ENCODE measurements at places on chromosomes 2 and 18. TPM values are rescaled to one million over a fixed set of nuclear protein-coding genes. Genes with fewer than 3 reads are reported as not detected.
A peak's percentile ranks its signal among the peaks of the same experiment; 100 is the strongest.

DNA sequence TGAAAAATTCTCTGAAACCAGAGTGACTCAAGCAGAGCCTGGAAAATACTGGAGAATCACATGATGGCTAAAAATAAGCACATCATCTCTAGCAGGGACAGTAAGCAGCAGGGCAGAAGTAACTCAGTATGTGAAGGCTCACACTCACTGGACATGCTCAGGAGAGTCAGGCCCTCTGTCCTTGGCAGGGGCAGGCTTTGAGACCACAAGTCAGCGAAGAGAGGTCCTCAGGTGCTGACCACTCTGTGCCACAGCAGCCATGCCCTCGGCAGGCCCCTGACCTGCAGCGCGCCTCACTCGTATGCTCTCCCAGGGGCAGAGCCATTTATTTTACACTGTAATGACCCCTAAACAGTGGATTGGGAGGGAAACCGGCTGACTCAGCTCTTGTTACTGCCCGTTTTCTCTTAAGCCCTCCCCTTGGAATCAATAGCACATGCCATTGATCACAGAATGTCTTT lies 76.8 kb downstream of the MAPRE2 start:
- DNase-seq: no peak

DNA sequence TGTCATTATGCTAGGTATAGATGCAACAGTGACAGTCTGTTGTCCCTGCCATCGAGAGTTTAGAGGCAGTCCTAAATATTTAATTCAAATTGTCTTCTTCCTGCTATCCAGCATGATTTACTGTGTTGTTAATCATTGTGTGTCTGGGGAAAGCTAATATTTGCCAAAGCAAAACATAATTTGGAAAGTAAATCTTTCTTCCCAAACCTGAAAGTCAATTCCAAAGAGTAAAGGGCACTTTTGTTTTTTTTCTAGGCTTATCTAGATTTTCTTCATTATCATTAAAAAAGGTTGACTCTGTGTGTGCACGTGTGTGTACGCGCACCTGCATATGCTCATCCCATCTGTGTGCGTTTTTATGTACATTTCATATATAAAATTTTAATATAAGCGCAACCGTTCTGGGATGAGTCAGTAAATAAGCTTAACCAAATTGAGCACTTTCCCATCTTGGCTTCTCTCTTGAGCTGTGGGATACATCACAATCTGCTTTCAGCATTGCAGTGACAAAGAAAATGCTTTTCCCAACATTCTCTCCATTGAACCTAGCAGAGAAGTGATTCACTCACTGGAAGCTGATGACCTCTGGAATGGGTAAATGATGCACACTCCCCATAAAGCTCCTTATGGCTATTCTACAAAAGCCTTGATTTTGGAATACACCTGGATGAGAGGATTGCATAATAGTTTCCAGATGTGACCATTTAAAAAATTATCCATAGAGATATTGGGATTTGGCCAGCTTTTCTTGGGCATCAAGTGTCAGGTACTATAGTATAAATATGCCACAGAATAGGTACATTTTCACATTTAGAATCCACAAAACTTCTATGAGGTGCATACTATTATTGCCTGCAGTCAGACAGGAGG lies 488.4 kb downstream of the ADCYAP1 start:
- DNase-seq: no peak

DNA sequence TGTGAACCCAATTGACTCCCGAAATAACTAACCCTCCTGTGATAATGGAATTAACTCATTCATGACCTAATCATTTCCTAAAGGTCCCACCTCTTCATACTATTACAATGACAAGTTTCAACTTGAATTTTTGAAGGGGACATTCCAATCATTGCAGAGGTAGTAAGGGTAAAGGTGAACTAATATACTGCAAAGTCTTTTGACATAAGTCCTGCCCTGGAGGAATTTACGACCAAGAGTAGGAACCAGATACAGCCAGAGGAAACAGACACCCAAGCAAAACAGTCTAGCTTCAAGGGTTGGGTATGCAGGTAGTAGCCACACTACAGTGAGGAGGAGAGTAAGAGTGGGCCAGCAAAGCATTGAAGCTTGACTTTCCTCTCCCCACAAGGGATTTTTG lies 1.2 kb upstream of the SRBD1 start:
- DNase-seq: no peak

- no peak for DNase-seq
These were observed 203.8 kb upstream of the SIX2 start for GRCh38 chr2:45212953-45213635.

DNA sequence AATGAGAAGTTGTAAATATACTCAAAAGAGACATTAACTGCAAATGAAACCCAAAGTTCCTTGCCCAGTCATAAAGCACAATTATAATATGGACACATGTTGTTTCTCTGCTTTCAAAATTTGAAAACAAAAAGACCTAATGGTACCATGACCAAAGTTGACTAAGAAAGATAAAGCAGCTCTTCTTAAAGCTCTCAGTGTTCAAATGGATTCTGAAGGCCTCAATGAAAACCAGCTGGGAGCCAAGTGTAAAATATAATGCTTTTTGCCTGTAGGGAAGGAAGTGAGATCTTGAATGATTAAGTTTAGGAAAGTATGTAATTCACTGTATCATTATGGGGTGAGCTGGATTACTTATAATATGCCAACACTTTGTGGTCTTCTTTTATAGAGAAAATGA lies 178.6 kb downstream of the SATB2 start:
- DNase-seq: no peak

GRCh38 chr2:1586923-1587840 lies 157.1 kb downstream of the PXDN start:
- DNase-seq: no peak

GRCh38 chr2:181911830-181912229 lies 20.3 kb downstream of the ITPRID2 start:
- DNase-seq: no peak

GRCh38 chr18:48236822-48237221 lies 172.4 kb downstream of the ZBTB7C start:
- DNase-seq: no peak

DNA sequence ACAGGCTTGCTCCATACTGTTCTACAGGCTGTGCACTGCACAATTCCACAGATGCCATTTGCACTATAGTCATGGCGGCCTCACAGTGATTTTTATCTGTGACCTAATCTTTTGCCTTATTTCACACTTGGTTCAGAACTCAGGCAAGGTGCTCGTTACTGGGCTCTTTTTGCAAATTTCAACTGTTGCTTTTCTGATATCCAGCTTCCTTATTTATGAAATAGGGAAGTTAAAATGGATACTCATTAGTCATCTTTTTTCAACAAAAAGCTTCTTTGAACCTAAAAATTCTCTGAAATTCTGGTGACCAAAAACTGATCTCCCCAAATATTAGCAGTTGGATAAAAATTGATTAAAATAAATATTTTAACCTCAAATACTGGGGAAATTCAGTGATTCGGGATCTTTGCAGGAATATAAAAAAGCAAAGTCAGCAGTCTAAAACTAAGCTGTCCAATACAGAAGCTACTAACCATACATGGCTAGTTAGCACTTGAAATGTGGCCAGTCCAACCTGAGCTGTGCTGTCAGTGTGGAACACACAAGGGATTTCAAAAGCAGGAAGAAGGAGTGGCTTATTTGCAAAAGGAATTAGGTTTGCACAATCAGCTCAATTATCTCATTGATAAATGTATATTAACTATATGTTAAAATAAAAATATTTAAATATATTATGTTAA lies 134.4 kb downstream of the COL4A4 start:
- DNase-seq: no peak

- no peak for DNase-seq
These were observed 68.4 kb downstream of the SCN9A start for GRCh38 chr2:166307326-166307725.

DNA sequence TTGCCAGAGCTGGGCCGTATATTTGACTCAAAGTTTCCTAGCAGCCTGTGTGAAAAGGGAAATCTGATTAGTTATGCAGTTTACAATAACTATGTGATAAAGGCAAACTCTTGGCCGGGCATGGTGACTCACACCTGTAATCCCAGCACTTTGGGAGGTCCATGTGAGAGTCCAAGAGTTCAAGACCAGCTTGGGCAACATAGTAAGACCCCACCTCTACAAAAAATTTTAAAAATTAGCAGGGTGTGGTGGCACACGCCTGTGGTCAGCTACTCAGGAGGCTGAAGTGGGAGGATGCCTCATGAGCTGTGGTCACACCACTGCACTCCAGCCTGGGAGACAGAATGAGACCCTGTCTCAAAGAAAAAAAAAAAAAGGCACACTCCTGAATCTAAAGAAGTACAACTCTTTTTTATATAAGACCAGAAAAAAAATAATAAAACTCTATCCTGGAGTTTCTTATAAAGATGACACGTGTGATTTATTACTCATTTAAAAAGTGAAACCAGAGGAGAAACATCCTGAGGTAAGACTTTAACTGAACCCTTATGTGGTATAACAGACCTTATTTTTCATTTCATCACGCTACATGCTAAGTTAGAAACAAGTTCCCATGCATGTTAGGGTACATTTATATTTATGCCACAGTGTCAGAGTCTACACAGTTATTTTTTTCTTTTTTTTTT lies 32.6 kb upstream of the KCMF1 start:
- DNase-seq: peak; percentile 77

The CPO gene
- not detected for total RNA-seq

The RAX gene
- total RNA-seq: not detected

The METAP1D gene
- total RNA-seq: 3.9 TPM
